Body of pancreas (tissue), 4 donors: ENCODE measurements at places on chromosomes 16 and 17. TPM values are rescaled to one million over a fixed set of nuclear protein-coding genes. Genes with fewer than 3 reads are reported as not detected.
A peak's percentile ranks its signal among the peaks of the same experiment; 100 is the strongest.

DNA sequence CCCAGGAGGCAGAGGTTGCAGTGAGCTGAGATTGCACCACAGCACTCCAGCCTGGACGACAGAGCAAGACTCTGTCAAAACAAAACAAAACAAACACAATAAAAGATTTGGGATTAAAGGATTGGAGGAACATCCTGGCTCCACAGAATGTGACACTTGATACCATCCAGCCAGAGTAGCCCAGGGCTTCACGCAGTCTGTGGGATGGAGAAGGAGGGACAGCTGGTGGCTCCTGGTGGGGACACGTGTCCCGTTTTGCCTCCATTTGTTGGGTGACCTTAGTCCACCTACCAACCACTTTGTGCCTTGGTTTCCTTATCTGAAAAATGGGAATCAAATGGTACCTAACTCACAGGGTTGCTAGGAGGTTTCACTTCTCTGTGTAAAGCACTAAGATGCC, 12.4 kb upstream of the CYB561 start:
- DNase-seq, result no peak

DNA sequence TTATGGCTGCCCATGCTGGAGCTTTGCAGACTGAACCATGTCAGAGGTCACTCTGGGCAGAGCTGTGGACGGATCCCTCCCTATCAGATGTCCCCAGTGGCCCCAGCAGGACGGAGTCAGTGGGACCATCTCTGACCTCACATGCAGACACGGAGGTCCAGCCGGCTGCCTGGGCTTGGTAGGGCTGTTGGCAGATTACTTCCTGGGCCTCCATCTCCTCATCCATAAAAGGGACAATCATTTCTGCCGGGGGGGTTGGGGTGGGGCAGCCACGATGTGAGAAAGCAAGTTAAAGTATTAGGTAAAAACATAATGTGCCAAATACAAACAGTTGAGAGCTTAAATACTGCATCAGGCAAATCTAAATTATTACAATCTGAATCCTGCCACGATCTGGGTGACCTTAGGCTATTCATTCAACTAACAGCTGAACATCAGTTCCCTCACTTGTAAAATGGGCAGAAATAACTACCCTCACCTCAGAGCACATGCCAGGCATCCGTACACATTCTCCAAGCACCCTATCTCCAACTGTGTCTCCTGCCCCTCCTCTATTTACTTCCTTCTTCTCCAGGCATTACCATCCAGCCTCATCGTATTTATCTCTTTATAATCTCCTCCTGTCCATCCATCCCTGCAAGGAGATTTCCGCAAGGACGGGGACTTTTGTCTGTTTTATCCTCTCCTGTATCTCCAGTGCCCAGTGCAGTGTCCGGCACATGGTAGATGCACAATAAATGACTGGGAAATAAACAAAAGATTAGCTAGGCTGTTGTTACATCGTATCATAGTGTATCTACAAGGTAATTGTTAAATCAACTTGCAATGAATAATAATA, 192.3 kb upstream of the FOXF1 start:
- no peak for DNase-seq

The C17orf67 gene
- total RNA-seq, result 2.3 TPM

GRCh38 chr17:65055708-65056638, 567 bp downstream of the GNA13 start:
- DNase-seq, result peak; percentile 69

- no peak for DNase-seq
Observed at GRCh38 chr17:29504711-29505110, 62.1 kb downstream of the ABHD15 start.
